Osteoblast (primary cell): ENCODE measurements at places on chromosomes 1 and 21. TPM values are rescaled to one million over a fixed set of nuclear protein-coding genes. Genes with fewer than 3 reads are reported as not detected.

DNA sequence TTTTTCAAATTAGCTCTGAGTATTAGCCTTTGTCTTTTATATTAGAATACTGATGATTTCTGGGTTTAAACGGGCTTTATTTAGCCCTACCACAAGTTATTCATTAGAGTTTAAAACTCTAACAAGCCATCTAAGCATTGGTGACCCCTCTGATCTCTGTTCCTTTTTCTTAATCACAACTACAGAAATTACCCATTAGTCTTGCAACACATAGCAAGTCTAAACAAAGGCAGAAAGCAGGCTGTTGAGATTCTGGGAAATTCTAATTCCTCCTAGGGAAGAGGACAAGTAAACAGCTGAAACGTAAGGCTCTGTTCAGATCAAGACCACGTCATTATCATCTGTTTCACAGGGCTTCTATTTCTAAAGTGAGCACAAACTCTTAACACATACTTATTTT lies 491.2 kb upstream of the ZRANB2 start:
- no peak for DNase-seq

- no peak for DNase-seq
Measured at GRCh38 chr1:87464022-87464490, 135.4 kb downstream of the LMO4 start.

- DNase-seq: no peak
Measured at GRCh38 chr1:203362720-203363025, 11.8 kb upstream of the FMOD start.

- DNase-seq: no peak
Measured at GRCh38 chr1:2255047-2255419, 26.9 kb downstream of the SKI start.

DNA sequence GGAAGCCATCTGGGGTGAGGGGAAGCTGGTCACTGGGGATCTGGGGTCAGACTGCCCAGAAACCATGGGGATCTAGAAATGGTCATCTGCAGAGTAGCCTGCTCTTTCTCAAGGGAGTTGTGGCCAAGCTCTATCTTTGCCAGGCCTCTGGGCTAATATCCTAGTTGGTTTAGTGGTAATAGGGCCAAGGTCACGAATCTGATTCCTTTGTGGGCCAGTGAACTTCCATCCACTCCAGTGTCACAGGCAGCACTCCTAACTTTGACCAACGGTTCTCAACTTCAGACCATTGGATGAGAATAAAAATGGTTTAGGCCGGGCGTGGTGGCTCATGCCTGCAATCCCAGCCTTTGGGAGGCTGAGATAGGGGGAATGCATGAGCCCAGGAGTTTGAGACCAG lies 28.1 kb upstream of the PPP2R5A start:
- peak; percentile 2 for DNase-seq

- DNase-seq: no peak
Measured at GRCh38 chr1:178628637-178629251, 96.3 kb upstream of the RALGPS2 start.

DNA sequence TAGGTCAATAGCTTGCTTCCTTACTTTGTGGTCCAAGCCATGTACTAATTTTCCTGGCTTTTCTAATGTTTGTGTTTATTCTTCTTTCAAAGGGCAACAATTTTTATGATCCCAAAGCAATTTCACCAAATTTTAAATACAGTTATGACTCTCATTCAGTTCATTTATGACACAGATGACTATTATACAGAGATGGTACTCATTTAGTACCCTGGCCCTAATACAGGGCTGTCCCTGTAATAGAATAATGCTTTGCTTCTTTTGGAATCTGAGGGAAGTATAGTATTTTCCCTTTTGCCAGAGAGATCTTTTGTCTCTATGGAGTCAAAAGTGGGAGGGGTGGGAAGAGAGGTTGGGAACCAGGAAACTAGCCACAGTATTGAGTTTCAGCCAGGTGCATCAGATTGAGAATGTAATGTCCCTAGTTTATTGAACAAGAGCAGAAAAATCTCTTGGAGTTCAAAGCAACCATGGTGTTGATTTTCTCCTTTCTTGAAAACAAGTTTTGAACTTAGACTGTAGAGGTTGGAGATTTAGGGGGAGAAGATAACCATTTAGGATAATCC lies 20.4 kb downstream of the DENND2D start:
- no peak for DNase-seq

GRCh38 chr1:9724706-9725476 lies 73.4 kb downstream of the PIK3CD start:
- peak; percentile 97 for DNase-seq

The AADACL4 gene
- total RNA-seq: not detected in 2 replicates

GRCh38 chr1:234342774-234343173 lies 30.5 kb upstream of the COA6 start:
- DNase-seq: no peak

DNA sequence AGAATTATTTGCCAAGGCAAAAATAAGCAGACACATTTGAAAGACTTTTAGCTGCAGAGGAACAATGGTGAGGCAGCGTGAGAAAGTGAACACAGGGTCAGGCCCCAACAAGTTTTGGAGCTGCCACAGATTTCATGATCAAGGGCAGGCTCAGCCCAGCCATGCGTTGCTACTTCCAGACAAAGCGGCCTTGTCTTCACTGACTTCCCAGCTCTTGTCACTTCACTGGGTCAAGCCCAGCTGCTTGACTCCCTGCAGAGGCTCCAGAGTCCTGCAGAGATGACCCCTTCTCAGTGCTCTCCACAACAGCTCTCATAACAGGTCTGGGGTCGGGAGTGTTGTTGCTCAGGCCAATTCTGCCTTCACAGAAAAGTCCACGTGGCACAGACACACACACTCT lies 35.8 kb downstream of the HHAT start:
- no peak for DNase-seq

GRCh38 chr1:206722751-206723461 lies 38.2 kb downstream of the MAPKAPK2 start:
- DNase-seq: no peak

DNA sequence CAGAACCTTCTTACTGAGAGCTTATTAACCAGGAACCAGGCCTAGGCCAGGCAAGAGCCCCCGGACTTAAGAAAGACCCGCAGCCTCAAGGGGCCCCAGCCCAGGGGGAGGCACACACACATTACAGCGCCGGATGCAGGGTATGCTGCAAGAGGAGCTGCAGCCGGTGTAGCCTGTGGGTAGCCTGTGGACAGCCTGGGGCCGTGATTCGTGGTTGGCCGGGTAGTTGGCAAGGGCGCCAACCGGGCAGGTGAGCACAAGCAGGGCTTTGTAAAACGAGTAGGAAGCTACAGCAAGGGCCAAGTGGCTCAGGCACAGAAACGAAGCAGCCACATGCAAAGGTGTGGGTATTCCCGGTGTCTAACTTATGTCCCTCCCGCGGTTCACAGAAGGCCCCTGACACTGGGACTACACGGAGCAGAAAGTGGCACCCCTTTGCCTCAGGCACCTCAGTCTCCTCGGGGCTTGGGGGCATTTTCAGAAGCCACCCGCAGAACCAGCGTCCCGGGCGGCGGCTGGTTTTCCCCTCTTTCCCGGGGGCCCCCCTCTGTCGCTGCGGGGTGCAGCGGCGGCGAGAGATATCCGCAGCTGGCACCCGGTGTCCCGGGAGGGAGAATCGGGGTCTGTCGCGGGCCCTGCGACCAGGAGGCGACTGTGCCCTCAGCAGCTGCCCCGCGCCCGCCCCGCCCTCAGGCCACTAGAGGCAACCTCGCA lies 40.8 kb downstream of the KIAA1614 start:
- peak; percentile 84 for DNase-seq

DNA sequence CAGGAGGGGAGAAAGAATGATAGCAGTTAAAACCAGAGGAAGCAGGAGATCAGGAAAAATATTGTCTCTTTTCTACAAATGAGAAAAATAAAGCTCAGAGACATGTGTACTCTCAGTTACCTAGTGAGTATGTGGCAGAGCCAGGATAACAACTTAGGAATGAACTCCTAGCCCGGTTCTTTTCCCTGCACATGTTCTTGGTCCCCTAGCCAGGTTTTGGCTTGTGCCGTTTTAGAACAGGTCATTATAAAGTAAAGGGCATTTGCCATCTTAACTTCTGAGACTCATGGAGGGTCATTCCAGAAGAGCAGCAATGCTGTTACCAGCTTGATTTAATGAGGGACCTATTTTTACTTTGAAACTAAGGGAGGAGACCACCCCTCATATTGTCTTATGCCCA lies 48.1 kb upstream of the DAB1 start:
- no peak for DNase-seq

GRCh38 chr1:227793948-227794816 lies 21.3 kb upstream of the PRSS38 start:
- peak; percentile 97 for DNase-seq

- DNase-seq: peak; percentile 71
Measured at GRCh38 chr1:7504438-7504720, 266.7 kb upstream of the VAMP3 start.

DNA sequence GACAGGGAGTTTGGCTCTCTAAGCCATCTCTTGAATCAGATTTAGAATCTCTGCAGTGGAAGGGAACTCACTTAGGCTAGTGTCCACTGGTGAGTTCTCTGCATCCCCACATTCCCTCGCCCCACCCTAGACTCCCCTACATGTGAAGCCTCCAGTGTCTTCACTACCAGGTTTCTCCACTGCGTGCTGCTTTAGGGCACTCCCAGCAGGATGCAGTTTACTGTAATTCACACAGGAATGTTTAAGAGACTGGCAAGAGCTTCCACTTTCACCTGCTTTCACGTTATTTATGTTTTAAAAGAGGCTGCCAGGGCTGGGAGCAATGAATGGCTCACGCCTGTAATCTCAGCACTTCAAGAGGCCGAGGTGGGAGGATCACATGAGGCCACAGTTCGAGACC lies 60.2 kb downstream of the KAZN start:
- DNase-seq: no peak

The DNM3 gene
- 0.72 and 1.2 TPM in 2 replicates for total RNA-seq

- no peak for DNase-seq
Measured at GRCh38 chr1:158930504-158930903, 848 bp upstream of the PYHIN1 start.

DNA sequence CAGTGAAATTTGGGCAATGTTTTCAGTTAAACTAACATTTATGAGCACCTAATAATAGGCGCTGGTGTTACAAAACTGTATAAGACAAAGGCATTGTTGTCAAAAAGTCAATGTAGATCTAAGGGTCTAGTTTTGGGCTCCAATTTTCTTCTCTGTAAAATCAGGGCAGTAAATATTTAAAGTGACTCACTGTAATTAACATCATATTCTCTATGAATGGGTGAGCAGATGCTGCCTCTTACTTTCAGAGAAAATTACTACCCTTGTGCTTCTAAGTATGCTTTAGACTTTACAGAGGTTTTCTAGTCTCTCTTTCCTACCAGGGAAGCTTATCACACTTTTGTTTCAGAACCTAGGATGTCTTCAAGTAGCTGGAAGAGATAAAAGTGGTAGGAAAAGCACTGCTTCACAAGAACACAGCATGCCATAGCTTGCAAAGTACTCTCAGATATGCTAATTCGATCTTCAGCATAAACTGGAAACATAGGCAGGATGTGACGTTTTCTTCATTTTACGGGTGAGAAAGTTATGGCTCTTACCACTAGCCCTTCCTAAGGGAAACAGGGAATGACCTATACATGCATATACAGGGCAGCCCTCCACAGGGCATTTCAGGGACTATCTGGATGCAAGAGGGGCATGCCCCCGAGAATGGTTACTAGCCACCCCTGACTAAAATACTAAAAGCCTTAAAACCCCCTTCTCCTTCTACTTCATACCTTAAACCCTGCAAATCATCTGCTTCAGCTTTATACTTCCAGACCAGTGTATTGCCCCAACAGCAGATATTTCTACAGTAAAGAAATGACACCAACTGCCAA lies 2.6 kb downstream of the C1orf116 start:
- DNase-seq: peak; percentile 60

The LAD1 gene
- not detected in 2 replicates for total RNA-seq

The PPIAL4G gene
- total RNA-seq: not detected in 2 replicates

The C1orf115 gene
- 0.29 and 0.36 TPM in 2 replicates for total RNA-seq
